Gastrocnemius medialis (tissue), 4 donors: ENCODE measurements at places on chromosomes 3 and 15. TPM values are rescaled to one million over a fixed set of nuclear protein-coding genes. Genes with fewer than 3 reads are reported as not detected.

GOLGA8S gene
- not detected for total RNA-seq

PDIA5 gene
- 3.3 TPM for total RNA-seq

ALDH1L1 gene
- 60.4 TPM for total RNA-seq

DNA sequence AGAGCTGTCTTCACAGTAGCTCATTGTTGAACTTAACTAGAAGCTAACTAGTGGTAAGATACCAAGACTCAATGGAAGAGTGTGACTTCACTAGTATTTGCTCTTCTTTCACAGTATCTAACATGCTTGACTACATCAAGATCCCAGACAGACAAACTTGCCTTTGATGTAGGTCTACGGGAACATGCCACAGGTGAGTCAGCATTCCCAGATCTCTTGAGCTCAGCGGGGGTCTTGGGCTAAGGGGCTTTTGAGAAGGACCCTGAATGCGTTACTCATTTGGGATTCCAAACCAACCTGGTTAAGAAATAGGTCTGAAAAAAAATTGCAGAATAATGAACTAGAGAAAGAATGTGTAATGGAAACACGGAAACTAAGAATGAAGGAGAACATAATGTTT, 222.4 kb downstream of the RYR3 start:
- DNase-seq = no peak
- H3K4me3 ChIP-seq = no peak overlapping the region
- peaks cover 7% of the 10 kb centered on the region for H3K4me1 ChIP-seq
- no peak overlapping the region for H3K27ac ChIP-seq

DNA sequence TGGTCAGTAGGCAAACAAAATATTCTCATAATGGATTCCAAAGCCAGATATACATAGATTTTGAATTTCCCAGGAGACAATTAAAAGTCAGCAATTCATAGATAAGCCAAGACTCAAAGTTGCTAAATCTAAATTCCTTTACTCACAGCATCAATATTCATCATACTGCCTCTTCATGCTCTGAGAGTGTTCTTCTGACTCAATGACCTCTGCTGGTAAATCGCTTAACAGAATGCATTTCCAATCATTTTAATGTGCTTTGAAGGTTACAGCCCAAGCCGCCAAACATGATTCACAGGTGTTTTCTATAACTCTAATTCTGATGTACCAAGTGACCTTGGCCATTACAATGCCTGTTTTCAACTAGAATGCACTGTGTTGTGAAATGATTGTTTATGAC, 24.2 kb upstream of the SLC4A7 start:
- H3K27me3 ChIP-seq = no peaks in the 10 kb centered on the region
- DNase-seq = no peak
- no peak overlapping the region for H3K27ac ChIP-seq

GRCh38 chr3:143896486-143896885, 48.2 kb upstream of the SLC9A9 start:
- no peaks in the 10 kb centered on the region for H3K36me3 ChIP-seq
- no peaks in the 10 kb centered on the region for H3K4me1 ChIP-seq
- no peaks in the 10 kb centered on the region for H3K27me3 ChIP-seq
- no peak for DNase-seq

DNA sequence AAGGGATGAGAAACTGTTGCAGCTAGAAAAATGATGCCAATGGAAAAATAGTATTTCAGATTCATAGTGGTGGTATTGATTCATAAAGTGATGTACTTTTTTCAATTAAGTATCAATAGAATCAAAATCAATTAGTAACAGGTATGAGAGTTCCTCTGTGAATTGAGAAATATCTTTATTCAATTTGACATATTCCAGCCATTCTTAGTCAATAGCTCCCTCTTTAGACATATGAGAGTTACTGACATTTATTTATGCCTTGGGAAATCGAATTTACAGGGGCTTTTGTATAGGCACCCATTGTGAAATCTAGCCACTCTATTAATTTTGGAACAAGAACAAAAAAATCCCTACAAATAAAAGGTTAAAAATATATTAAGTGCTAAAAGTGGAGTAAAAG, 386.9 kb upstream of the CNTN3 start:
- no peaks in the 10 kb centered on the region for H3K4me1 ChIP-seq
- no peak for DNase-seq
- no peak overlapping the region for H3K4me3 ChIP-seq
- H3K27me3 ChIP-seq = no peaks in the 10 kb centered on the region
- H3K27ac ChIP-seq = no peak overlapping the region

DNA sequence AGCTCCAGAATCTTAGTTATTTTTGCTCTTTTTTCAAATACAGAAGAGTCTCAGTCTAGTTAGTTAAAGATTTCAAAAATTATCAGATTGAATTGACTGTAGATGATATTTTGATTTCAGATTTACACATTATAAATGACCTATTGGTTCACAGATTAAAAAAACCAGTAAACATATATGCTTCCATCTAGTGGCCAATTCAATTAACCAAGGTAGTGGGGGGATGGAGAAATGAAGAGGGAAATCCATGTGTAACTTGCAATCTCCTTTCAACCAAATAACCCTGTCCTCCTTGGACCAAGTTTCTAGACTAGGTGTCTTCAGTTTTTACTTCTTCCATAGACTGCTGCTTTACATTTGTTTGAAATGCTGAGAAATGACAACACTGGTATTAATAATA, 789.8 kb downstream of the ROBO1 start:
- no peak overlapping the region for H3K27ac ChIP-seq
- H3K27me3 ChIP-seq = no peaks in the 10 kb centered on the region
- no peaks in the 10 kb centered on the region for H3K36me3 ChIP-seq
